Neural progenitor cell (in vitro differentiated cells): ENCODE measurements at places on chromosomes 4 and X. TPM values are rescaled to one million over a fixed set of nuclear protein-coding genes. Genes with fewer than 3 reads are reported as not detected.
A peak's percentile ranks its signal among the peaks of the same experiment; 100 is the strongest.

- H3K27me3 ChIP-seq: no peaks in the 10 kb centered on the region
- no peak for DNase-seq
- no peak overlapping the region for H3K4me3 ChIP-seq
- H3K4me1 ChIP-seq: peaks cover 39% of the 10 kb centered on the region
Measured at GRCh38 chr4:137524725-137525369, 7.4 kb downstream of the PCDH18 start.

GRCh38 chr4:25842229-25842845, 20.5 kb downstream of the SEL1L3 start:
- no peak overlapping the region for H3K27ac ChIP-seq
- no peaks in the 10 kb centered on the region for H3K27me3 ChIP-seq
- peak; percentile 41 for DNase-seq
- H3K36me3 ChIP-seq: no peaks in the 10 kb centered on the region

- H3K36me3 ChIP-seq: no peaks in the 10 kb centered on the region
- no peaks in the 10 kb centered on the region for H3K27me3 ChIP-seq
- H3K4me3 ChIP-seq: no peak overlapping the region
- no peak overlapping the region for H3K27ac ChIP-seq
Measured at GRCh38 chr4:101356928-101357327, 9.6 kb upstream of the PPP3CA start.

SYTL5 gene
- total RNA-seq: 0.87 and 1.7 TPM in 2 replicates

HTN1 gene
- total RNA-seq: not detected in 2 replicates

SULT1B1 gene
- not detected in 2 replicates for total RNA-seq
